ENCODE measurements at places on chromosomes 1 and 21.
A peak's percentile ranks its signal among the peaks of the same experiment; 100 is the strongest.

DNA sequence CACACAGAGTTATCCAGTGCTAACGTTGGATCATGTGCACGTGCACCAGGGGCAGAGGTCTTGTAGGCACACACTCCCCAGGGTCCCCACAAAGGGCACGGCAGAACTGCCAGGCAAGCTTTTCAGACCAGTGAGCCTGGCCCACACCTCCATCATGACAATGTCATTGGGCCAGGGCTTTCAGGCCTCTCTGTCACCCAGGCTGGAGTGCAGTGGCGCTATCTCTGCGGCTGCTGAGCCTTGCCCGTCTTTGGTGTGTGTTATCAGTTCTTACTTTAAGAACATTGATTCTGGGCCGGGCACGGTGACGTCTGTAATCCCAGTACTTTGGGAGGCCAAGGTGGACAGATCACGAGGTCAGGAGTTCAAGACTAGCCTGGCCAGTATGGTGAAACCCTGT is 44.2 kb downstream of the PKNOX1 start:
- DNase-seq = no peak

- no peak for DNase-seq
Measured at GRCh38 chr21:46254208-46254975, 25.8 kb upstream of the LSS start.

DNA sequence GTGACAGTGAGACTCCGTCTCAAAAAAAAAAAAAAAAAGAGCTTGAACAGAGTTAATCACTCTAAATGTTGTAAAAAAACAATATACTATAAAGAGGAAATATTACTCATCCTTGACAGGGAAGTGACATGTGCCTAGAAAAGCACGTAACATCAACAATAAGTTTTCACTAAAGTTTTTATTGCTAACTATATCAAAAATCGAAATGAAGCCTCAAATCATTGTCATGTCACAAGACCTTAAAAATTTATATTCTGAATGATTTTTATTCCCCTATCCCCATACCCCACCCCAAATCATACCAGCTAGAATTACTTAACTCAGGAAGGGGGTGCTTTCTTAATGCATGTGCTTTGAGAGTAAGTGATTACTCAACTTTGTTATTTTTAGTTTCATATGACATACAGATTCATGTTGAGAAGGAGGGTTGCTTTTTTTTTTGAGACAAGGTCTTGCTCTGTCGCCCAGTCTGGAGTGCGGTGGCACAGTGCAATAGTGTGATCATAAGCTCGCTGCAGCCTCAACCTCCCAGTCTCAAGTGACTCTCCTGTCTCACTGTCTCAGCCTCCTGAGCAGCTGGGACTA is 53.6 kb upstream of the MUTYH start:
- DNase-seq = peak; percentile 35

GRCh38 chr21:34615487-34615814 is 538 bp upstream of the RCAN1 start:
- DNase-seq = no peak

DNA sequence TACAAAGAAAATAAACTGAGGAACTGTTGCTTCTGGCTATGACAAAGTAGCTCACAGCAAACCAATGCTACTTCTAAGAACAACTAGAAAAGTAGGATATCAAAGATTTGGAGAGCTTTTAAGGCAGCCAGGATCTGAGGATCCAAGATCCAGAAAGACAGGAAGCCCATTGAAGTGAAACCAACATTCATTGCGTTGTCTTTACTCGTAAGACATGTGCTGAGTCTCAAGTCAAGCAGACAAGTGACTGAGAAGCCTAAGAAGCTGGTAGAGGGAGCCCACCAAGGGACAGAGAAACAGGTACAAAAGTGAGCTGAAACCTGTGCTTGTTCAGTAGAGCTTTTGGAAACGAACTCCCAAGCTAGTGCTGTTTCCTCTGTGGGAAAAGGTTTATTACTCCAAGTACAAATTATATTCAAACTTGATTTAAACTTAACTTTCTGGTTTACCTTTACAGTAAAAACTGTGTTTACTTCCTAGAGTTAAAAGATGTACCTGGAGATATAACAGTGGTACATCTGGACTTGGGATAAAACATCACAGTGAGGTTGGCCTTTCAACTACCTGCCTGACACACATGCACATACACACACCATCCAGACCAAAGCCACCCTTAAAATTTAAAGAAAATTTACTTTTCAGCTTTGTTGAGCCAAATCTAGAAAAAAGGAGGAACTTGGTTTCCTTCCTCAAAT is 41.2 kb downstream of the NME7 start:
- DNase-seq = no peak

DNA sequence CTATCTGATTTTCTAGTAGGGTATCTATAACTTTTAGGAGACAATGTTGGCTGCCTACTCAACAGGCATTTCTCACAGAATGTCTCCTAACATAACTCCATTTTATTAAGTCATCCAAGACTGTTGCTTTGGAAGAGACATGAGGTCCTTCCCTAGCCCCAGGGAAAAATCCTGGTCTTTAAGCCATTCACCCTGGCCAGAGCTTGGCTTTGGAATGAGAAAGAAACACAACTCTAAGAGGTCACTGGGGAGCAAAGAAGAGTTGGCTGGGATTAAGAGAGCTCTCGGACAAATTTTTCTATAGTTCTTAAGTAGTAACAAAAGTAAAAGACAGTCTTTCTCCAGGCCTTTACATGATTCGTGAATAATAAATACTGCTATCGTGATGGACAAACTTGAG is 57.9 kb downstream of the PCNX2 start:
- no peak for DNase-seq

DNA sequence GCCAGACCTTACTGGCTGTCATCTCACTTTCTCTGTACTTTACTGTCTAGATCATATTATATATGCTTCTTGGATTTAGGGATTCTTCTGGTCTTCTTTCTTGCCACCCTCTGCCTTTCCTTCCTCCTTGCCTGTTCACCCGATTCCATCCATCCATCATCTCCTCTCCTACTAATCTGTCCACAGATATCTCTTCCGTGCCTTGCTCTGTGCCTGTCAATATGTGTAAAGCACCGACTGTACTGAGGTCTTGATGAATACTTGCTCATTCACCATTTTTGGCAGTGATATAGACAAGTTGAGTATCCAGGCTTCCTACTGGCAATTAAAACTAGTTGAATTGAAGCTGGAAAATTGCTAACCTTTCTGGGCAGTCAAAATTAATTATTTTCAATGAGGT is 8.1 kb downstream of the FMN2 start:
- no peak for DNase-seq

GRCh38 chr1:226697929-226698544 is 41.0 kb downstream of the ITPKB start:
- DNase-seq = no peak

DNA sequence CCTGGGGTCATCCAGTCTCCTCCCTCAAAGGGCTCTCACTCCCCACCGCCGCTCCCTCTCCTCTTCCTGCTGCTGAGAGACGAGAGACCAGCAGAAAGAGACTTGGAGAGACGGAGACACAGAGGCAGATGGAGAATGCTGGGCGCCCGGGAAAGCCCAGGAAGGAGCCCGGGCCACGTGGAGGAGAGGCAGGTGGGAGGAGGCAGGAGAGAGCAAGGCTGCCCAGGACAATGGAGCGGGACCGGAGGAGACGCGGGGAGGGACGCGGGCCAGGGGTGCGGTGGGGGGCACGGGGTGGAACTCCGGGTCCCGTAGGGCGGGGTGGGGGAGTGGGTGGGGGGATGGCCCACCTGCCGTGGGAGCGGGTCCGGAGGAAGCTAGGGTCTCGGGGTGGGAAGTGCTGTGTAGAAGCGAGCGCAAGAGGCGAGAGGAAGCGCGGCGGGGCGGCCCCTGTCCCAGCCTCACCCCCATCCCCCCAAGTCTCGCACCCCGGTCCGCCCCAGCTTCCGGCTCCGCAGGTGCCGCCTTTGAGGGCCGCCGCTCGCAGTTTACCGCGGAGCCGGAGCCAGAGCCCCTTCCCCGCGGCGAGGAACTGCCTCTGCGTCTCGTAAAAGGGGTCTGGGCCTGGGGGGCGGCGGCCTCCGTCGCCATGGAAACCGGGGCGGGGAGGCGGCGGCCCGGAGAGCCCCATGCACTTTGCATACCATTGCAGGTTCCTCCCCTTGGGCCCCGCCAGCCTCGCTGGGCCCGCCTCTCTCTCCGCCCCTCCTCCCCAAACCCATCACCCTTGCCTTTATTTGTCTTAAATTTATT is 11.7 kb upstream of the EPHA2 start:
- DNase-seq = peak; percentile 79

- DNase-seq = no peak
Measured at GRCh38 chr1:65138524-65138923, 9.5 kb upstream of the AK4 start.

GRCh38 chr1:1628754-1629429 is 3.1 kb upstream of the MMP23B start:
- peak; percentile 70 for DNase-seq

- no peak for DNase-seq
Measured at GRCh38 chr21:41290106-41290799, 26.3 kb upstream of the FAM3B start.

DNA sequence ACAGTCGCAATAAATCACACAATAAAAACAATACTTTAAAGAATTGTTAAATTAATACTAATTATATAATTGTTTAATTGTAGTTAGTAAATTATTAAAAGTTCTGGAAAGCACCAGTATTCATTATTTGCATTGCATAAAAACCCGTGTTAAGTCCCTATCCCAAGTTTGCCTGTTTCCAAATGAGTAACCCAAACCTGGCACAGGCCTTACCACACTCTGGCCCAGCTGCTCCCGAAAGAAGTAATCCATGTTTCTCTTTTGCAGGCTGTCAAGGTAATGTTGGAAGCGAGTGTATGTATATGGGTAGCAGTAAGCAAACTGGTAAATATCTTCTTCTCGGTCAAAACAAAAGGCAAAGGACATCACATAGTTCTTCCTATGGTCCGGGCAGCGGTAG is 268.7 kb upstream of the BEND5 start:
- DNase-seq = no peak

- DNase-seq = peak; percentile 22
Measured at GRCh38 chr1:221449801-221450470, 292.0 kb downstream of the DUSP10 start.

DNA sequence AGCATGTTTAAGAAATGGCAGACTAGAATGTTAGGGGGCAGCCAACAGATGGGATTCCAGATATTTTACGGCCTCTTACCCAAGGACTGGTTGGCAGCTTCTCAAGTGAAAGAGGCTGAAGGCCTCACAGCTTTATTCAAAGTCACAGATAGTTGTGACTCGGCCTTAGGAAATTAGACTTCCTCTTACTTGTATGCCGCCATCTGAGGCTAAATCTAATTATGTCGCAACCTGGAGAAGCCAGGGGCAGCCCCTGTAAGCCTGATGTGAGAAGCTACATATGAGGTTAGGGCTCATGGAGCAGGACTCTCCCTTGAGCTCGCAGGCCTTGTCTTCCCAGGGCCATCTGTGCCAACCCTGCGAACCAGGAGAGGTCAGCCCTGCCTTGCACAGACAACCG is 352.5 kb downstream of the HHAT start:
- DNase-seq = no peak

GRCh38 chr1:91876040-91876470 is 9.9 kb downstream of the TGFBR3 start:
- peak; percentile 68 for DNase-seq

DNA sequence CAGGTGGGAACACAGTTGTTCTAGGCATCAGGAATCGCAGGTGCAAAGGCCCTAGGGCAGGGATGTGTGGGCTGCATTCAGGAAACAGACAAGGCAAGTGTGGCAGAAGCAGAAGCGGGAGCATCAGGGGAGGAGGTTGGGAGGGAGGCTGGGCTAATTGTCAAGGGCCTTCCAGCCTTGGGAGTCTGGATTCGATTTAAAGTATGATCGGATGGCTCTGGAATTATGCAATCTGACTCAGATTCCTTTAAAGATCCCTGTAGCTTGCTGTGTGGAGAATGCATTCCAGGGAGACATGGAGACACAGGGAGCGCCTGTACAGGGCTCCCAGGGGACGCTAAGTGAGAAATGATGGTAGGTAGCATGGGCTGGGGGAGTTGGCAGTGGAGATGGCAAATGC is 86.5 kb downstream of the LACTBL1 start:
- DNase-seq = no peak

- DNase-seq = no peak
Measured at GRCh38 chr1:91080650-91081049, 58.8 kb upstream of the ZNF644 start.

DNA sequence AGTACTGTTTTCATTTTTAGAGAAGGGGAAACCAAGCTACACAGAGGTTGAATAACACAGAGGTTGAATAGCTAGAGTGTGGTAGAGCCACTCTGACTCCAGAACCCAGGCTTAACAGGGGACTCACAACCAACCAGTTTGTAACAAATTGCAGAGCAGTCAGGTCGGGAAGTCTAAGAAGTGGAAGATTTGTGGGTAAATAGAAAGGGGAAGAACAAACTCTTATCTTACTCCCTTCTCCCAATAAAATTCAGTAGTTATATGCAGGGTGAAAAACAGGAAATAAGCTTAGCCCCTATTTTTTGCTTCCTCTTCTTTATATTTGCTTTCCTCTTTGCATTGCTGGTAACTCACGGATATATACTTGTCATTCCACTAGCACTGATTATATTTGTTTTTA is 23.2 kb downstream of the CDC42 start:
- DNase-seq = no peak

GRCh38 chr1:226063977-226064815 is 1.7 kb downstream of the H3-3A start:
- peak; percentile 30 for DNase-seq
